ENCODE measurements at places on chromosomes 5 and 9.

GRCh38 chr5:96680759-96681470 lies 18.7 kb downstream of the CAST start:
- no peak for DNase-seq

DNA sequence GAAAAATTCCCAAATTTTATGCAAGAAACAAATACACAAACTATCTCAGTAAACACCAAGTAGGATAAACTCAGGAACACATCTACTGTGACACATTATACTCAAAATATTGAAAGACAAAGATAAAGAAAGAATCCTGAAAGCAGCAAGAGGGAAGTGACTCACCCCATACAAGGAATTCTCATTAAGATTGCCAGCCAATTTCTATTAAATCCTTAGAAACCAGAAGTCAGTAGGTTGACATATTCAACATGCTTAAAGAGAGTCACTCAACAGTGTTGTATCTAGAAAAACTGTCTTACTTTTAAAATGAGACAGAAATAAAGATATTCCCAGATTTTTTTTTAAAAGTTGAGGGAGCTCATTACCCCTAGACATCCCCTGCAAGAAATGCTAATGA lies 15.5 kb downstream of the SPATA31E1 start:
- DNase-seq: no peak

DNA sequence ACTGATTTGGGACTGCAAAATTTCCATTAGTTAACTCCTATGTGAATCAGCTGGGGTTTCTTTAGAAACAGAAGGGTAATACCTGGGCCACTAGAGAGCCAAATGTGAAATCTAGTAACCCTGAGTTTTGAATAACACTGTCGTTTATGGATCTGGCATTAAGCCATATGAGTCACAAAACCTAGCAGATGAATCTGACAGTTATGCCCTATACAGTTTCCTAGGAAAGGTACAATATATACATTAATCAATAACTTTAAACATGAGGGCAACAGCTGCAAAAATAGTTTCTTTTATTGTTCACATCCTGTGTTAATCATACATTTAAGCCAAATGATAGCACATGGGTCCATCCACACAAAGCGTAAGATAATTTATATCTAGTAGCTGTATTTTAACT lies 56.9 kb downstream of the PAM start:
- no peak for DNase-seq

- no peak for DNase-seq
These were observed 124.5 kb downstream of the CDH12 start for GRCh38 chr5:22728610-22729009.

- DNase-seq: no peak
These were observed 978 bp downstream of the CFAP157 start for GRCh38 chr9:127707766-127708165.

GRCh38 chr5:85170183-85170582 lies 785.5 kb upstream of the EDIL3 start:
- no peak for DNase-seq

- no peak for DNase-seq
These were observed 16.8 kb downstream of the PHF2 start for GRCh38 chr9:93593144-93593658.

DNA sequence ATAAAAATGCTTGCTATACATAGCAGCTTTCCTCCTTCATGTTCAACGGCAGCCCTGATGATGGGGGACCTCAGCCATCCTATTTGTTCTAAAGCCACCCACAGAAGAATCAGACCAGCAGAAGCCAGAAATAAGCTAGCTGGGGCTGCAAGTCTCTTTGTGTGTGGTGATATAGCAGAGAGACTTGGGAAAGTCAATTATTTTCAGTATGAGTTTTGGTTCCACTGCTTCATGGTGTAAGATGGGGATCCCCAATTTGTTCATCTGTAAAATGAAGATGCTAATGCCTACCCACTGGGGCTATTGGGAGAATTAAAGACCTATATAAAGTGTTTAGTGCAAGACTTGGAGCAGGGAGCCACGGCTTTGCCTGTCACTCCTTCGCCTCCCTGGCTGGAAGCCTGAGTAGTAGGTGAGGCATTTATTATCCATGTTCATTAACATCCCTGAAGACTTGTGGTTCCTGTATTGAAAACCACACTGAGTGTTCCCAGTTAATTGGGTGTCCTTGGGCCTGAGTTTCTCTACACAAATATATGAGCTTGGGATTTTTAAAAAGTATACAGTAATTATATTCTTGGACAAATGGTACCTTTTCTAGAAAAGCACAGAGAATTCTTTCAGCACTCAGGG lies 210.1 kb upstream of the SLC24A2 start:
- no peak for DNase-seq

DNA sequence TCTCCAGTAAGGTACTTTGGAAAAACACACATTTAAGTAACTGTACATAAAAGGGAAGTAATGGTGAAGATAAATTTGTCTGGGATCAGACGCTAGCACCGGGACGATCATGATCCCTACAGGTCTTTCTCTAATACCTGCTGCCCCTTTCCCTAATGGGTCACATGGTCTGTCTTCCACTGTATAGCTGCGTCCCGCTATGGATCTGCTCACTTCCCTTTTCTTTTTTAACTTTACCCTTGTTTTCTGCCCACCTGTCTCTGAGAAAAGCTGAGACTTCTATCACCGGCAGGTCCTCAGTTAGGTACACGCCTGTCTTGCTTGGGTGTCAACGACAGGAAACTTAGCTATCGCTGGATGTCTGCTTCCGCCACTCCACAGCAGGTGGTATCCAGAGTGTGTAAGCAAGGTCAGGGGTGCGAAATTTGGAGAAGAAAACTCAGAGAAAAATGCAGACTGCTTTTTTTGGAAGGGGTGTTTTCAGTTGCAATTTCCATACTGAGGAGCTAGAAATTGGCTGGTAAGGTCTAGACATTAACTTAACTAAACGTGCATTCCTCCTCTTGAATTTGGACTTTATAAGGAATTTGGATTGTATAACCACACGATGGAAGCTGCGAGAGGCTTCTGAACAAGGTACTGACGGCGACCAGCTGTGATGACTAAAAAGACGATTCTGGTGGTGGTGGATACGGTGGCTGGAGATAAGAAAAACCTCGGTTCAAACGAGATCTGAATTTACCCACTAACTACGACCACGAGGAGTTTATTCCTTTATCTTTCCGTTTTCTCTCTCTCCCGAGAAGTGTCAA lies 1.1 kb upstream of the ICE1 start:
- no peak for DNase-seq

GRCh38 chr5:91072881-91073280 lies 310.2 kb downstream of the ARRDC3 start:
- no peak for DNase-seq

DNA sequence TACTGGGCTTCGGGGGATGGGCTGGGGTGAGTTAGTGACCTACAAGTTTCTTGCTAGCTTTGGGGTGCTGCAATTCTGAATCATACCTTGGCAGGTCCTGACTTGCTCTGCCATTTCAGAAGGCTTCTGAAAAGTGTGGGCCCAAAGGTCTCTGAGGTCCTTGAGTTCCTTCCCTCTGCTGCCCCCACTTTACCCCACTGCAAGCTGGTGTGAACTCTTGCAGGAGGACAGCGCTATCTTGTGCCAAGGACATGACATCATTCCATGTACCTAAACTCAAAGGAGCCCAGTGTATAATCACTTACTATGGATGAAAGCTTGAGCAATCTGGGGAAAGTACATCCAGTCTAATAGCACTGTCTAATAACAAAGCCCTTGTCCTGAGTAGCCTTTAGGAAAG lies 157.4 kb downstream of the RMI1 start:
- no peak for DNase-seq

GRCh38 chr5:84383816-84384603 lies 670 bp downstream of the EDIL3 start:
- DNase-seq: peak; percentile 64

- DNase-seq: no peak
These were observed 400.9 kb upstream of the MEF2C start for GRCh38 chr5:89283728-89284493.

GRCh38 chr5:122749886-122750285 lies 25.0 kb upstream of the SNX2 start:
- DNase-seq: no peak

DNA sequence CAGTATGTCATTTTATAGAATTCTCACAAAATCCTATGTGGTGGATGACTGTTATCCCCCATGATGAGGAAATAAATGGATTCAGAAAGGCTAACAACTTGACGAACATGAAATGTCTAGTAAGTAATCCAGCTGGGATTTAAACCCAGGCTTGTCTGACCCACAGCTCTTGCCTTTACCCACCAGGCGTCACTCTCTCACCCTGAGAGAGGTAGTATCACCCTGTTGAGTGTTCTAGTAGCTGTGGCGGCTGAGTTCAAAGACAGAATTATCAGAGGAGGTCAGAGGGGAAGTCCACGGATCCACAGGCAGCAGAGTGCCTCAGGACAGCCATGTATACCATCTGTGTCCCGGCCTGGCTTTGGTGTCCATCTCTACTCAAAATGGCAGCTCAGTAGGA lies 113.8 kb downstream of the ZNF462 start:
- no peak for DNase-seq

DNA sequence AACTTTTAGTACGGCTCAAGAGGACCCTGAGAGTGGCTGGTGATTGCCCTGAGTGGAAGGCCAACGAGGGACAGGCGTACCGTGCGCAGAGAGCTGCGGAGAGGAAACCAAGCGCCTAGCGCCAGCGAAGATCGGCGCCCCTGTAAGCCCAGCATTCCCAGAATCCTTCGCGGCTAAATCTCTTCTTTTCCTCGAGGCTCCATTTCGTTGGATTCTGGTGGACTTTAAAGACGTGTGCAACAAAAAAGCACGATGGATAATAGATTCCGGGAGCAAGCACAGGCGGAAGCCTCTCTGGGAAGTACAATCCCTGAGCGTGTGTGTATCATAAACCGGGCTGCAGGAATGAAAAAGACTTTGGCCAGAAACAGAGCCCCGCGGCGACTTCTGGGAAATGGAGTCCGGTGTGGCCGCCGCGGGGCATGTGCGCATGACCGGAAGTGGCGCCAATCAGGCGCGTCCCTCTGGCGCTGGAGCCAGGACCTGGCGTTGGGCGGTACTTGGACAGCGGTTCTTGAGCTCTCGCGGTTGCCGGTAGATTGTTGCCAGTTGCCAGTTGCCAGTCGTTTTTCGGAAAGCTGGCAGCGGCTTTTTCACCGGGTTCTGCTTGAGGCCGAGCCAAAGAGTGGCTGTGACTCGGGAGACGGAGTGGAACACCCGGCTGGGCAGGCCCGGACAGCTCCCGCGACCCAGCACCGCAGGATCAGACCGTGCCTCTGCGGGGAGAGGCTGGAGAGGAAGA lies at the start of gene ZNF79:
Gene ZNF79, plus strand, starts transcription at position 449 of the 742 bp plus-strand sequence. CDS start 406 bp downstream, outside the sequence.
- peak; percentile 88 for DNase-seq

- DNase-seq: no peak
These were observed 70.4 kb downstream of the RAPGEF1 start for GRCh38 chr9:131669269-131670157.

DNA sequence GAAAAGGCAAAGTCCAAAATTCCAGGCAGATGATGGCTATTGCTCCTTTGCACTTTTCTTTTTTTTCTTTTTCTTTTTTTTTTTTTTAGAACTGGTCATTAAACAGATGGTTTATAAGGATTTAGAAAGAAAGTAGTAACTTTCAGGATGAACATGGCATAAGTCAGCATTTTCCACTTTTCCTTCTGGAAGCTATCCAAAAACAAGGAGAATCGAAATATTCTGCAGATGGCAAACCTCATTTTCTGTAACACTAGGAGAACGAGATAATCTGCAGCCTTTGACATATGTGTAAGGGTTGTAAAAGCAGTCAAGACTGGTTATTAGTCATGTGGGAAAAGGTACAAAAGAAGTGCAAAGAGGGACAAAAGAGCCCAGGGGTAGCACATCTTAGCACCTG lies 69.1 kb upstream of the PUM3 start:
- DNase-seq: no peak

GRCh38 chr9:109011231-109011671 lies 2.0 kb downstream of the CTNNAL1 start:
- DNase-seq: no peak

- DNase-seq: no peak
These were observed 237.4 kb downstream of the NR3C1 start for GRCh38 chr5:143166090-143166489.

- DNase-seq: no peak
These were observed 137.8 kb downstream of the CEMIP2 start for GRCh38 chr9:71630377-71630995.

DNA sequence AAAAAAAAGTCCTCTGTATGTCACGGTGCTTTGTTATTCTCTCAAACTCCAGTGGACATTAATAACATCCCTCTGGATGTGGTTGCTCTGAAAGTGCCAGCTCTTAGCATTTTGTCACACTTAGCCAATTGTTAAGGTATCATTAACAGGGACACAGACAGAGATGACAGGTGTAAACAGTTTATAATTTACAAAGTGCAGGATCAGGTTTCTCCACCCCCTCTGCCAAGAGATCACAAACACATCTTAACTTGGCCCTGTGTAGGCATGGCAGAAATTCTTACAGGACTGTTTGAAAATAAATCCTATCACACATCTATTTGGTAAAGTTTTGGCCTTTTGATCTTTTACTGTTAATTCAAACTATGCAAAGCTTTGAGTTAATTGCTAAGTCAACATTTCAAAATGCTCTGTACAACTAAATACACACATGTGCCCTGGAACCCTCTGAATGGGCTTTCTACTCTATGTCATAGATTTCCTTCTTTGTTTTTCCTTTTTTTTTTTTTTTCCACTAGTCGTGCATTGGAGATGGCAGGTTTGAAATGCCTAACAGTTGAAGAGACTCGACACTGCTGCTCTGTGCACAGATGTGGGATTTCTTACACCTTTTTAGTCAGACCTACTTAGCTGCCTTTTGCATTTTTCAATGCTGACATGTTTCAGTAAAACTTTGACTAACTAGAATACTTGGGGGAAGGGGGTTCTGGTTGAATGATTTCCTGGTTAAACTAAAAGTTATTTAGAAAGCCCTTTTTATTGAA lies 41.7 kb downstream of the SEMA6A start:
- no peak for DNase-seq

DNA sequence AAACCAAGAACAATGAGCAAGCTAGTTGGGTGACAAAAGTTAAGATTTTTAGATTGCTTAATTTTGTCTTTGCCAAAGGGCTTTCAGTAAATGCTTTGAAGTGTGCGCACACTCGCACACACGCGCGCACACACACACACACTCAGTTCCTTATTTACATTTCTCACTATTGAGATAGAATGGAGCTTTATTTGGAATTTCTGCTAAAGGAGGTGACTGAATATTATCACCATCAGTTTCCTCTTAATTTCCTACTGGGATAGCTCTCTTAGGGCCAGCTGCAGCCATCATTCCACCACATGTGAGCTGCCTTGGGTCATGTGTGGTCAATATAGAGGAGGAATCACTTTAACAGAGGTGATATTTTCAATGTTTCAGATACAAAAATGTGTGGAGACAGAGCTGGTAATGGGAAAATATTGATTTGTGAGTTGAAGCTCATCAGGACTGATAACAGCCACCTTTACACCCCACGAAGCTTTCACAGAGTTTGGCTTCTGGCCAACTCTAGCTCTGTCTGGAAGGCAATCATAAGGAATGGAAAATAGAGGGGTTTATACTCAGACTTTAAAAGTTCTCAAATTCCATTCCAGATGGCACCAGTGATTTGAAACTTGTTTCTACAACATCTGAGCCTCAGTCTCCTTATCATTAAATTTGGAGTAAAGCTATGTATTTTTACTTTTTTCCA lies 99.9 kb downstream of the MACIR start:
- DNase-seq: no peak
